Activated CD4-positive, alpha-beta T cell treated with anti-CD3 and anti-CD28 coated beads, Interleukin-2, amount 50 U/mL, for 24 hours (primary cell): ENCODE measurements at places on chromosomes 7 and 10.

DNA sequence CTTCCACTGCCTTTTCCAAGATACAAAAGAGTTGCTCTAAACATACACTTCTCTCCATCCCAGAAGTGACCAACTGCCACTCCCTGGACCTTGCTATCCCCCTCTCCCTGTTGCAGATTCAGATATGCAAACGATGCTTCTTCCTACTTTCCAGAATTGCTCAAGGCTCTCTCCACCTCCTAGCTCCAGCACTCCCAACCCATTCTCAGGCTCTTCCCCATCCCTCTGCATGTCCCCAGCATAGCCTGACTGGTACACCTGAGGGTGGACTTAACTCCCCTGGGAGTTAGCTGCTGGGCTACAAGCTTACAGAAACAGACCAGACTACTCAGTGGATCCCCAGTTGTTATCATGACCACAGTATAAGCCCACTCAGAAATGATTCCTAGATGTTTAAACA, 27.6 kb downstream of the MKRN1 start:
- no peak for DNase-seq

DNA sequence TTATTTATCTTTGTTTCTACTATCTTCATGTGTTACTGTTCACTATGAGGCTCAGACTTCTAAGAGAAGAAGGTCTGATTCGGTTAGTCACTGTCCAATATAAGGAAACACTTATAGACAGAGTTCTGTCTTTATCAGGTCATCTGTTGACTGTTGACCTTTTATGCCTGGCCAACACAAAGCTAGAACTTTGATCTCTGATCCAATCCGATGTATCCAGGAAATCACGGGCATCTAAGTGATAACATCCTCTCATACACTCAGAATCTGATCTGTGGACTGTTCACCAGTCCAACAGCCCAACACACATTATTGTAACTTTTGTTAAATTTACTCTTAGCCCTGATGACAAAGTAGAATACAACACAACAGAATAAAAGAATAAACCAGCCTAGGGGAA, 114.6 kb downstream of the SRI start:
- DNase-seq: no peak

GRCh38 chr10:61503051-61503450, 49.9 kb upstream of the TMEM26 start:
- DNase-seq: no peak

DNA sequence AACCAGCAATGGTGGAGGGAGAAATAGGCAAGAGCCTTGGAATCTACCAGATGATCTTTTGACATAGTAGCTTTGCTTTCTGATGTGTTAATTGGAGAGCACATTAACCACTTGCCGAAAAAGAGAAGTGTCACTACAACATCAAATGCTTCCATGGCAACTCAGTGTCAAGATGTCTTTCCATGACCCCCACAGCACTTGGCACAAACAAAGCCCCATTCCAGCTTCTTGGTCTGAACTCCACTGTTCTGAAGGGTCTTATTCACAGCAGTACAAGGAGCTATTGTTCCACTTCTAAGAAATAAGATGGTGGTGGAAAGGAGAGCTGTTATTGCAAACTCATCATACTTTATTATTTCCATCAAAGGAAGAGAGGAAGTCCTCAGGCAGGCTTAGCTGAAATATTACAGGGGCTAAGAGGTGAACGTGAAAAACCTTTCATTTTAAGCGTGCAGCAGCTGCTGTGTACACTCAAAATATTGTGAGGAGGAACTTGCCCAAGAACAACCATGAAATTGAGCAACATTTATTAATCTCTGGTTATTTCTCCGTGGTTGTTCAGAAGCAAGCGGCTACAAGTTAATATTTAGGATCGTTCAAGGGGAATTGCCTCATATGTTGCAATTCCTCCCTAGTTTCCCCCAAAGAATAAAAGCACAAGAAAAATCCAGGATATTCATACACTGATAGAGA, 354.8 kb upstream of the CELF2 start:
- DNase-seq: no peak

GRCh38 chr7:21844742-21845141, 101.0 kb downstream of the CDCA7L start:
- no peak for DNase-seq

DNA sequence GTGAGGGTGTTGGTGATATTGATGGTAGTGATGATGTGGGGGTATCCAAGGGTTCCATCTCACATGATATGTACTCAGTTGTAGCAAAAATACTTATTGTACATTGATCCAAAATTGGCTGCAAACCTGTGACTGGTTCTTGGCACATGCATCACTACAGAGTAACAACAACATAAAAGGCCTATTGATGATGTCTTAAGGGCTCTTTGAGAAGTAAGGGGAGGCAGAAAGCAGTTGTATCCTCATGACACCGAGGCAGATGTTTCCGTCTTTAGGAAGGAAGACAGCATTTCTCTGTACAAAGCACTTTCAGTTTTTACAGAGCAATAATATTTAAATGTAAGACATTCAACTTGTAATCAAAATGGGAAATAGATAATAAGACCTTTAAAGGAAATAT, 34.5 kb downstream of the NRG3 start:
- DNase-seq: no peak

- DNase-seq: no peak
Observed at GRCh38 chr7:108149908-108150307, 19.7 kb upstream of the LAMB4 start.

- DNase-seq: no peak
Observed at GRCh38 chr10:130713135-130713534, 576.9 kb downstream of the GLRX3 start.

GRCh38 chr7:81684514-81685269, 85.2 kb downstream of the HGF start:
- no peak for DNase-seq

GRCh38 chr7:107286751-107287621, 118.2 kb downstream of the HBP1 start:
- no peak for DNase-seq

DNA sequence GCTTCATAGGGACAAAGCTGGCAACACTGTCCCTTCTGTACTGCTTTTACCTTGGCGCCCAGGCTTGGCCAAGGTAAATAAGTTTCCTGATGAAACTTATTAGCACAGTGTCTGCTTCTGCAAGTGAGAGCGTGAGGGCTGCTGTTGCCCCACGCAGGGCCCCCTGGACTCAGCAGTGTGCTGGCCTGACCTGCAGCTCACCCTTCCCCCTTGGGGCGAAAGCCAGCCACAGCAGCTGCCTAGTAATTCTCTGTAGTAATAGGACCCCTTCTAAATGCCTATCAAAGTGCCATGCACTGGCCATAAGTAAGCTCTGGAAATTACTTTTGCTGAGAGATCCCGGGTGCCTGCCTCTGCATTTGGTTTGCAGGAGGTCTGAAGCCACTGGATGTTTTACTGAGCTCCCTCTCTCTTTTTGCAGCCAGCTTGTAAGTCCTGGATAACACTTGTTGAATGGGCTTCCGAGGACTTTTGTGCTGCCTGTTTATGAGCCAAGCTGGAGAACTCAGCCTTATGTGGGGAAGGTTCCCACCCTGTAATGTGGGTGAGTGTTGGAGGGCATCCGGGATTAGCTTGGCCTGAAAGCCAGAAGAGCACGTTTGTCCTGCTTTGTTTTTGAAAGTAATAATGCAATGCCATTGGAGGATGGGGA, 293.9 kb downstream of the C7orf25 start:
- no peak for DNase-seq

- DNase-seq: no peak
Observed at GRCh38 chr7:82275342-82275741, 168.2 kb downstream of the CACNA2D1 start.

- no peak for DNase-seq
Observed at GRCh38 chr10:91596825-91597196, 36.1 kb downstream of the PPP1R3C start.

- no peak for DNase-seq
Observed at GRCh38 chr7:142866361-142867096, 11.7 kb downstream of the EPHB6 start.
